ENCODE measurements at places on chromosomes 1 and 21. TPM values are rescaled to one million over a fixed set of nuclear protein-coding genes. Genes with fewer than 3 reads are reported as not detected.

GRCh38 chr1:22533244-22533895, 29.9 kb upstream of the EPHA8 start:
- DNase-seq, result no peak
- H3K27me3 ChIP-seq, result no peaks in the 10 kb centered on the region

- DNase-seq, result no peak
- H3K36me3 ChIP-seq, result no peaks in the 10 kb centered on the region
- no peak overlapping the region for H3K27ac ChIP-seq
- no peaks in the 10 kb centered on the region for H3K4me1 ChIP-seq
- no peak overlapping the region for H3K4me3 ChIP-seq
Measured at GRCh38 chr1:184635980-184636431, 118.7 kb downstream of the EDEM3 start.

DNA sequence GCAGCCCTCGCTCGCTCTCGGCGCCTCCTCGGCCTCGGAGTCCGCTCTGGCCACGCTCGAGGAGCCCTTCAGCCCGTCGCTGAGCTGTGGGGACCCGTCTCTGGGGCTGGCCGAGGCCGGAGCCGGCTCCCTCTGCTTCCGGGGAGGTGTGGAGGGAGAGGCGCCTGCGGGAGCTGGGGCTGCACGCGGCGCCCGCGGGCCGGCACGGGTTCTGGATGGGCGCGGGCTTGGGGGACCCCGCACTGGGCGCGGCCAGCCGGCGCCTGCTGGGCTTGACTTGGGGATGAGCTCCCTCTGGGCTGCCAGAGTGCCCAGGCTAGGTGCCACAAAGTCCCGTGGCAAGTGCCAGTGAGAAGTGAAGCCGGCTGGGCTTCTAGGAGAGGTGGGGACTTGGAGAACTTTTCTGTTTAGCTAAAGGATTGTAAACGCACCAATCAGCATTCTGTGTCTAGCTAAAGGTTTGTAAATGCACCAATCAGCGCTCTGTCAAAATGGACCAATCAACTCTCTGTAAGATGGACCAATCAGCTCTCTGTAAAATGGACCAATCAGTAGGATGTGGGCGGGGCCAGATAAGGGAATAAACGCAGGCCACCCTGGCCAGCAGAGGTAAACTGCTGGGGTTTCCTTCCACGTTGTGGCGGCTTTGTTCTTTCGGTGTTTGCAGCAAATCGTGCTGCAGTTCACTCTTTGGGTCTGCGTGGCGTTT, 20.2 kb downstream of the EXOC8 start:
- no peaks in the 10 kb centered on the region for H3K27me3 ChIP-seq
- H3K4me3 ChIP-seq, result no peak overlapping the region
- no peak for DNase-seq
- no peak overlapping the region for H3K27ac ChIP-seq
- H3K36me3 ChIP-seq, result no peaks in the 10 kb centered on the region
- H3K4me1 ChIP-seq, result no peaks in the 10 kb centered on the region

GRCh38 chr1:115660151-115660550, 18.4 kb downstream of the VANGL1 start:
- H3K4me3 ChIP-seq, result no peak overlapping the region
- peaks cover 11% of the 10 kb centered on the region for H3K36me3 ChIP-seq
- no peaks in the 10 kb centered on the region for H3K27me3 ChIP-seq
- no peak for DNase-seq
- H3K4me1 ChIP-seq, result peaks cover 2% of the 10 kb centered on the region

Gene GOLT1A
- not detected for total RNA-seq
